Skeletal muscle cell (primary cell): ENCODE measurements at places on chromosomes 1 and 21.

DNA sequence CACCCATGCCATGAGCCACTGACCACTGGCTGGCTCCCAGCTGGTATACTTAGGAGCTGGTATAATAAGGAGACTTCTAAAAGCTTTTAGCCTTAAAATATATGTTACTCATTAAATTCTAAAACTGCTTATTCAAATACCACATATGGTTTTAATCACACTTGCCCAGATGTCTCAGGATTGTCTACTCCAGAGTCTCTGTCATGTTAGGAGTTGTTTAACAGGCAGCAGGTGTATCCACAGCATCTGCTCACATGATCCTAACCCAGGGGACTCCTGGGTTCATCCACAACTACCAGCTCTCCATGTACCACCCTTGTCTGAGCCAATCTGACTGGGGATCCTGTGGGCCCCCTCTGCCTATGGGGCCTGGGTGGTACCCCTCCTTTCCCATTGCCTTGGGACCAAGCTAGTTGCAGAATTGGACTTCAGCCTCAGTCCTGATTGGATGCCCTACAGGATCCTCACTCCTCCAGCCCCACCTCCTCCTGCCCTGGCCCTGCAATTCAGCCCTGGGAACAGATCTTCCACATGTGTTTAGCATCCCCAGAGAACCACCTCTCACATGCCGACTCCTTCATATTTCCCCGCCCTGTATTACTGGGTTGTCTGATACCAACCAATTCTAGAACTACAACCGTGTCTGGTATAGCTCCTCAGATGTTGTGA, 61.3 kb downstream of the BCAR3 start:
- DNase-seq, result no peak

GRCh38 chr1:186479162-186479561, 18.2 kb upstream of the PDC start:
- no peak for DNase-seq

GRCh38 chr1:109468903-109469302, 2.6 kb downstream of the SYPL2 start:
- no peak for DNase-seq

GRCh38 chr21:25960402-25960801, 210.2 kb downstream of the APP start:
- no peak for DNase-seq

DNA sequence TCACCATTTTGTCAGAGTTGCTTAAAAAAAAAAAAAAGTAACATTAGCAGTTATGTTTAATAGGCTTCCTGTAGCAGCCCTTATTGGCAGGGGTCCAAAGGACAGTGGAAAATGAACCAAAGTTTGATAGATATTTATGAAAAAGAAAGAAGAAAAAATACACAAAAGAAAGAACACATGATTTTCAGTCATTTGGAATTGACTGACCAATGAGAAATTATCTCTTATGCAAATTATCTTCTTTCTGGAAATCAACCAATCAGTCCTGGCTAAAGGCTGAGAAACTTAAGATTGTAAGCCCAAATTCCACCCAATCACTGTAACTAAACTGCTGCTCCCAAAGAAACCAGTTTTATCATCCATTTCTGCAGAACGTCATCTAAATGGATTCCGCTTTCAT, 282.4 kb downstream of the TM2D1 start:
- DNase-seq, result no peak

DNA sequence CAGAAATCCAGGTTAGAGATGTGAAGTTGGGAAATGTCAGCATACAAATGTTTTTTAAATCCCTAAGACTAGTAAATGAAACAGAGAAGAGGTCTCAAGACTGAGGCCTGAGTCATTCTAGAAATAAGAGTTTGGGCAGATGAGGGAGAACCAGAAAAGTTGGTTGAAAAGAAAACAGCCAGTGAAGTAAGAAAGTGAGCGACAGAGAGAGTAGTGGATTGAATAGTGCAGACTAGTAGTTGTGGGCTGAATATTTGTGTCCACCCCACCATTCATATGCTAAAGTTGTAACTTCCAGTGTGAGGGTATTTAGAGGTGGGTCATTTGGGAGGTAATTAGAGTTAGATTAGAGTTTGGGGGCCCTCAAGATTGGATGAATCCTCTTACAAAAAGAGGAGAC, 889.2 kb downstream of the TTLL7 start:
- no peak for DNase-seq

GRCh38 chr1:42529724-42530181, 66.7 kb downstream of the CCDC30 start:
- DNase-seq, result peak; percentile 53

- DNase-seq, result peak; percentile 41
Observed at GRCh38 chr1:99645203-99645602, 710 bp upstream of the PALMD start.

GRCh38 chr21:42145569-42146272, 73.2 kb upstream of the ABCG1 start:
- no peak for DNase-seq

DNA sequence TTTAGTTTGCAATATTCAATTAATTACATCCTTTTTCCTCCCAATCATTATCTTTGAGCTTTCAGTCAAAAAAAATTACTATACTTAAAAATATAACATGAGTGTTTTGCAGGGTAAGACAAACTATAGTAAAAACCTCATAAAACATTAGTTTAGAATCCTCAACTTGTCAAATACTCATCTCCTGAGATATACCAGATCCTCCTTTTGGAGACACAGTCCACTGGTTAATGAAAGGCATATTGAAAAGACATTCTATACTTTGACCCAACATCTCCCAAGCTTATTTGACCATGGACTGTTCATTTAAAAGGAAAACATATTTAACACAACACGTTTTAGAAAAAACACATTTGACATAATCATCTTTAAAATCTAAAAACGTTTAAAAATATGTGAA, 52.8 kb downstream of the NRIP1 start:
- DNase-seq, result no peak

- DNase-seq, result no peak
Observed at GRCh38 chr1:2108213-2108876, 58.1 kb downstream of the PRKCZ start.

DNA sequence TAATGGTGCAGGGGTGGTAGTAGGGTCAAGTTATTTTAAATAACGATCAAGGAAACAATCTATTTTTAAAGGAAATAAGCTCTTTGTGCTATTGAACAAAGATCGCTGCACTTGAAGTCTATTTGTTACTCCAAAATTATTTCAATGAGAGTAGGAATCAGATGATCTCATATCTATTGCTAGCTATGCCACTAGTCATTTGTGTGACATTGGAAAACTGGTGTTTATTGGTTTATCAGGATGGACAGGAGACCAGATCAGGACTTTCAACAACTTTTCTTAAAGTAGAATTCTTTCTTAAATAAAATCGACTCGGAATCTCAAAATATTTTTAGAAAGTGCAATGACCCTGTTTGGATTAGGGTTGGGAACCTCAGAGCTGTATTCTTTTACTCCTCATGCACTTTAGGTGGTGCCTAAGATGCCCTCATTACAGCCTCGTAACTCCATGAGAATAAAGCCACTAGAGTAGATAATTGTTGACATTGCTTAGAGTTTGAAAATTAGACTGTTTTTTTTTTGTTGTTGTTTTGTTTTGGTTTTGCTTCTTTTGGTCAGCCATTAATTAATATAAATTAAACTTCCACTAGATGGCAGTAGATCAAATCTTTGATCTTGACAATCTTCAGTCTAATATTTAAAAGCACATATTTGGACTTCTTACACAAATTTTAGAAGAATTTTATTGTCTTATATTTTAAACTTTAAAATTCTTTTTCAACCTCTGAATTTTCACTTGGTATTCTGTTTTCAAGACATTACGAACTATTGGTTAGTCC, 352.4 kb downstream of the USP25 start:
- no peak for DNase-seq

DNA sequence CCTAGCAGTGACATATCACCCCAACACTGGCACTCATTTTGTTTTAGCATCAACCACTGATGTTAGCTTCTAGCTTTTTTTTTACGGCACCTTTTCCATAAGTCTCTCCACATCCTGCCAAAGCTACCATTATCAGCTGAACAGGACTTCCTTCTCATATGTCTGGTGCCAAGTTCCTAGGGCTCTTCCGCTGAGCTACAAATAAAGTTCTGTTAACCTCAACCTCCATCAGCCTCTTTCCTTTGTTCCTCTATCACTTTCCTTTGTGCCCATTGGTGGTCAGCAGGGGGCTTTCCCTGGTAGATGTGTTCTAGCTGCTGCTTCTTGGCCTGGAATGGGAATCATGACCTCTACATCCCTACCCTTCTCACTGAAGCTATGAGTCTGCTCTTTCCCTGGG, 163.8 kb downstream of the FAF1 start:
- DNase-seq, result no peak

DNA sequence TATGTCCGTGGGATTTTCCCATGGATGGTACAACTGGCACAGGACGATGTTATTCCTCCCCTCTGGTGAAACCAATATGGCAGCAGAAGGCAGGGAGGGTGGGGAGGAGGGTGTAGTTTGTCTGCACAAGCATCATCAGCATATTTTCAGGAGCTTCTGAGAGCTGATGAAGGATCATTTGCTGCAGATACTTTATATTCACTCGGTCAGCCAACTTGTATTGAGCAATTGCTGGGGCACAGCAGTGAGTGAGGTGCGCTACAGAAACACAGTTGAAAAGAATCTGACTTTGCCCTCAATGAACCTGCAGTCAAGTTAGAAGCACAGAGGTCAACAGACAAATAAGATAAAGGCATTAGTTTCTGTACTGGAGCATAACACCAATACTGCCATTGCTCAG, 13.0 kb downstream of the PKP1 start:
- no peak for DNase-seq

- DNase-seq, result no peak
Observed at GRCh38 chr1:175131095-175131494, 61.5 kb downstream of the KIAA0040 start.

DNA sequence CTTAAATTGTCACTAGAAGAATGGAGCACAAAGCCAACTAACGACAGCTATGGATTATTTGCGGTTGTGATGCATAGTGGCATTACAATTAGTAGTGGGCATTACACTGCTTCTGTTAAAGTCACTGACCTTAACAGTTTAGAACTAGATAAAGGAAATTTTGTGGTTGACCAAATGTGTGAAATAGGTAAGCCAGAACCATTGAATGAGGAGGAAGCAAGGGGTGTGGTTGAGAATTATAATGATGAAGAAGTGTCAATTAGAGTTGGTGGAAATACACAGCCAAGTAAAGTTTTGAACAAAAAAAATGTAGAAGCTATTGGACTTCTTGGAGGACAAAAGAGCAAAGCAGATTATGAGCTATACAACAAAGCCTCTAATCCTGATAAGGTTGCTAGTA, 13.5 kb downstream of the USP1 start:
- no peak for DNase-seq

DNA sequence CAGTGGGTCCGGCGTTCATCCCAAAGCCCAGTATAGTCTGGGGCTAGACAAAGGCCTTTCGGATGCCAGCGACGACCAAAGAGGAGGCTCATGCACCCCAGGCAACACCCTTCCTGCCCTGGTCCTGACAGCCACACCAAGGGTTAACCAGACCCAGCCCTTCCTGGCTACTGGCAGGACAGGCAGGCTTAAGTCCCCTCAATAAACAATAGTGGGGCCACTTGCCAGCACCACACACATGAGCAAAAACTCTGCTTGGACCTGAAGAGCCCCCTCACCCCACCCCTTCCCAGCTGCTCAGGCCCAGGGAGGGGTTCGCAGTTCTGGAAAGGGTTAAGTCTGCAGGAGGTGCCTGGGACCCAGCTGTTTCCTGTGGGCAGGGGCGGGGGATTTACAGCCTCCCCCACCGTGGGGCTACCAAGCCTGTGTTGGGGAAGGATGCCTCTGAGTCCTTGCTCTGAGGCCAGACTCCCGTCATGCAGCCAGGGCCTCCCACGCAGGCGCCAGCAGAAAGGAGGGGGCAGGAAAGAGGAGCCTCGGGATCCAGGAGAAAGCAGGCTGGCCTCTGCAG, 18.2 kb downstream of the PHLDA3 start:
- peak; percentile 93 for DNase-seq

GRCh38 chr1:151972542-151973248, 21.0 kb downstream of the S100A10 start:
- no peak for DNase-seq

DNA sequence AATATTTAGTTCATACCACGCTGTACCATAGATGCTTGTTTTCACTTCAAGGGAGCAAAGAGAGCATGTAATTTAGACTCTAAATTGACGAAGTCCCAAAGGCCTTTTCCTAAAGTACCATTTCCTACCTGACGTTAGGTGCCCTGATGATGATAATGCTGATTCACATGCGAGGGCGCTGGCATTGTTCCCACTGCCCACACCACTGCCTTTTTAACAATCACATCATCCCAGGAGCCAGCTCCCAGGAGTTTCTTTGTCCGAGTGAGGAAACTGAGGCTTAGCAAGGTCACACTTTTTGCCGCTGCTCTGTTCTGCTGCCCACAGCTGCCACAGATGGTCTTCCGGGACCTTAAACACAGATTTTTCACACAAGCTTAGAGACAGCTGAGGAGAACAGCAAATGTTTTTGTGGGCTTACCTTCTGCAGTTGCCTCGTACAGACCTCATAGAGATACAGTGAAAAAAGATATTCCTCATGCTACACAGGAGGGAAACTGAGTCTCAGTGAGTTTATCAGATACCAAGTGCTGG, 69.4 kb downstream of the EVA1C start:
- DNase-seq, result no peak

GRCh38 chr1:198328458-198329032, 171.7 kb downstream of the NEK7 start:
- no peak for DNase-seq

DNA sequence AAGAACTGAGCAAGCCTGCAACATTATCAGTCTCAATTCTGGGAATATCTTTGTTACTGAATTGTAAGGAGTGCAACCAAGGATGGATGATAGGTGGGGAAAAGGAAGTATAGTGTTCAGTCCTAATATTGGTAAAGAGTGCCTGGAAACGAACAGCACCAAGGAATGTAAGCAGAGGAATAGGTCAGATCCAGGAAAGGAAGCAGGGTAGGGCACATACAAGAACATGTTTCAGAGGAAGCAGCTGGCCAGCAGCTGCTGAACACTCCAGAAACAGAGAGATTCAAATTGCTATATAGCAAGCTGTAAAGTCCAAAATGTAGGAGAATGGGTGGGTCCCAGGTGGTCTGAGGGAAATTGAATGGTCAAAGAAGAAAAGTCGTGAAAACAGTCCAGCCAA, 37.9 kb downstream of the CRB1 start:
- no peak for DNase-seq

- DNase-seq, result no peak
Observed at GRCh38 chr1:58812926-58813325, 29.1 kb upstream of the JUN start.

- DNase-seq, result no peak
Observed at GRCh38 chr1:195899762-195900352, 708.4 kb downstream of the KCNT2 start.

DNA sequence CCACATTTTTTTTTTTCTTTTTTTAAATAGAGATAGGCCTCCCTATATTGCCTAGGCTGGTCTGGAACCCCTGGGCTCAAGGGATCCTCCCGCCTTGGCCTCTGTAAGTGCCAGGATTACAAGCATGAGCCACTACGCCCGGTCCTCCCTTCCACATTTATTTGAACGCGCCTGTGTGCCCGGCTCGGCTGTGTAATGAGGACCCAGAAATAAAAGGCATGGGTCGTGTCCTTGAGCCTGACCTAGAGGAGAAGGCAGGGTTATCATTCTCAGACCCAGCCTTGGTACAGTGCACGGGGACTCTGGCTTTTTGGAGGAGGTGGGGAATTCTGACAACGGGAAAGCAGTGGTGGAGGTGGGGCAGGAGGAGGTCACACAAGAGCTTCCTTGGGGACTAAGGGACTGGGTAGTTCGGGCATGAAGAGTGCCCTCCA, 841 bp downstream of the CENPF start:
- no peak for DNase-seq

GRCh38 chr1:233269656-233270055, 25.9 kb downstream of the PCNX2 start:
- DNase-seq, result peak; percentile 29
